ENCODE measurements at places on chromosomes 13 and 19. TPM values are rescaled to one million over a fixed set of nuclear protein-coding genes. Genes with fewer than 3 reads are reported as not detected.

OR7C1 gene
- 0.05 TPM for polyA plus RNA-seq

NTF4 gene
- polyA plus RNA-seq, result 2.2 TPM

FREM2 gene
- polyA plus RNA-seq, result 0.02 TPM

FUT6 gene
- polyA plus RNA-seq, result not detected

HCN2 gene
- 19.3 TPM for polyA plus RNA-seq

NLRP4 gene
- not detected for polyA plus RNA-seq

ZNF350 gene
- polyA plus RNA-seq, result 5.2 TPM

NXNL1 gene
- polyA plus RNA-seq, result 0.63 TPM

PLVAP gene
- polyA plus RNA-seq, result 81.7 TPM

LSM7 gene
- 123 TPM for polyA plus RNA-seq

GADD45GIP1 gene
- polyA plus RNA-seq, result 64.5 TPM

SLC6A16 gene
- polyA plus RNA-seq, result 1.2 TPM

FOSB gene
- polyA plus RNA-seq, result 57.8 TPM

CEACAM19 gene
- polyA plus RNA-seq, result 4.4 TPM

MEDAG gene
- polyA plus RNA-seq, result 7.3 TPM

MUC16 gene
- not detected for polyA plus RNA-seq

CLDND2 gene
- 0.45 TPM for polyA plus RNA-seq

LHFPL6 gene
- polyA plus RNA-seq, result 66.8 TPM

C19orf81 gene
- 0.52 TPM for polyA plus RNA-seq

TPTE2 gene
- polyA plus RNA-seq, result 0.05 TPM

GRCh38 chr13:40652588-40652940 is 13.9 kb downstream of the FOXO1 start:
- DNase-seq, result no peak

GRCh38 chr13:80408270-80408669 is 67.3 kb upstream of the SPRY2 start:
- DNase-seq, result no peak

- DNase-seq, result no peak
Measured at GRCh38 chr19:16764793-16765433, 45.3 kb downstream of the NWD1 start.

DNA sequence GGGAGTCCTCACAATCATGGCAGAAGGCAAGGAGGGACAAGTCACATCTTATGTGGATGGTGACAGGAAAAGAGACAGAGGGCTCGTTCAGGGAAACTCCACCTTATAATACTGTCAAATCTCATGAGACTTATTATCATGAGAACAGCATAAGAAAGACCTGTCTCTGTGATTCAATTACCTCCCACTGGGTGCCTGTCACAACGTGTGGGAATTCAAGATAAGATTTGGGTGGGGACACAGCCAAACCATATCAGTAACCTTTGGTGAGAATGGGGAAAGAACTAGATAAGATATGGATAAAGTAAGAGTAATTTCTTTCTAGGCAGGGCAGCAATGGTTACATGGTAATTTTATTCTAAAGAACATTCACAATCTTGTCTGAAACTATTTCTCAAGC is 344.9 kb upstream of the KLF12 start:
- DNase-seq, result no peak

DNA sequence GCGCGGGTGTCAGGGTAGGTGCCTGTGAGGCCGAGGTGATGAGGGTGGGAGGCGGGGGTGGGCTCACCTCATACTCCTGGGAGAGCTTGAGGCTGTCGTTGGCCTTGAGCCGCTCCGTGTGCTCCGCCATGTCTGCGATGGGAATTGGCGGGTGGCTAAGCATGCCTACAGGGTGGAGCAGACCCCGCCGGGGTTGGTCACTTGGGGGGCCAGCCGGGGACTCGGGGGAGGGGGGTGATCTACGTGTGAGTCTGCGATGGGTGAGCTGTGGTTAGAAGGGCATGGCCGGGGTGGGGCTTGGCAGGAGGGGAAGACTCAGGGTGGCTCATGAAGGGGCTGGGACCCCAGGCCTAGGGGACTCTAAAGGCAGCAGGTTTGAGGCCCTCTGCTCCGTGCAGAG is 125.2 kb downstream of the PTPRS start:
- DNase-seq, result no peak

DNA sequence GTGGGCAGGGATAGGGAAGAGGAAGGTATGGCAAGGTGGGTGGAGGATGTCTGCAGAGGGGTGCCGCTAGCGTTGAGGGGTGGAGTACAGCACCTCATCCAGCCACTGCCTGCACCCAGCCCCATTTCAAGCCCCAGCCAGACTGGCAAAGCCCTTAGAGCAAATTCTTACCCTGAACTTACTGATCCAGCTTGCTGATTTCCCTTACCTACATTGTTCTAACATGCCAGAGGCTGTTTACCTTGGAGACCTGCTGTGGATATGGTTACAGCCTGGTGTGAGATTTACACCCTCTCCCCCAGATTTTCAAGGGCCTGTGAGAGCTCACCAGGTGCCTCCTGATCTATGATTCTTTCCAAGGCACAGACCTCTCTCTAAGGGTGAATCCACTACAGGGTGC is 86.0 kb downstream of the ZNF726 start:
- no peak for DNase-seq

DNA sequence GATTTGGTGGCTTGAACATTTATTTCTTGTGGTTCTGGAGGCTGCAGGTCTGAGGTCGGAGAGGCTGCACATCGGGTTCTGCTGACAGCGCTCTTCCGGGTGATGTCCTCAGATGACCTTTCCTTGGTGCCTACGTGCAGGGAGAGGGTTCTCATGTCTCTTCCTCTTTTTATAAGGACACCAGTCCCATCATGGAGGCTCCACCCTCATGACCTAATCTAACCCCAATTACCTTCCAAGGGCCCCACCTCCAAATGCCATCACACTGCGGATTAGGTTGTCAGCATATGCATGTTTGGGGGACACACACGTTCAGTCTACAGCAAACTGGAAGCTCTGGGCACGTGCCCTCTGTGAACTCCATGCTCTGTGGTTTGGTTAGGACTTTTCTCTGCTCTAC is 338.6 kb downstream of the FGF9 start:
- DNase-seq, result peak; percentile 61

- DNase-seq, result no peak
Measured at GRCh38 chr13:91358387-91358782, 10.9 kb downstream of the MIR17HG start.

- DNase-seq, result no peak
Measured at GRCh38 chr13:20340136-20340758, 108.1 kb upstream of the GJB6 start.

- DNase-seq, result no peak
Measured at GRCh38 chr13:19860884-19861655, 2.4 kb downstream of the ZMYM5 start.

DNA sequence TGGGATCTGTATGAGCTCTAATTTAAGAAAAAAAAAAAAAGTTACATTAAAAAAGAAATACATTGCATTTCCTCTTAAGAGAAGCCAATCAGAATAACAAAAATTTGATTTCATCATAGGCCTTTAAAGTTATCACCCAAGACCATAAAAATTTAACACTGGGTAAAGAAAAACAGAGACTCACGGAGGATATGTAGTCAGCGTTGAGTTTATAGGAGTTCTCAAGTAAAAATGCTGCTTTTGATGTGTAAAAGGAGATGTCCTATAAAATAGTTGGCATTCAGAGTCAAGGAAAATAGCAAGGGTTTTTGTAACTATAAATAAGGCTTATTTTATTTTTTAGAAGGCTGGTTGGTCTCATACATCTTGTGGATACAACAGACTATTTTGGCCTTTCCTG is 191.1 kb downstream of the EFNB2 start:
- DNase-seq, result no peak

GRCh38 chr13:44905556-44905955 is 83.7 kb downstream of the NUFIP1 start:
- no peak for DNase-seq

DNA sequence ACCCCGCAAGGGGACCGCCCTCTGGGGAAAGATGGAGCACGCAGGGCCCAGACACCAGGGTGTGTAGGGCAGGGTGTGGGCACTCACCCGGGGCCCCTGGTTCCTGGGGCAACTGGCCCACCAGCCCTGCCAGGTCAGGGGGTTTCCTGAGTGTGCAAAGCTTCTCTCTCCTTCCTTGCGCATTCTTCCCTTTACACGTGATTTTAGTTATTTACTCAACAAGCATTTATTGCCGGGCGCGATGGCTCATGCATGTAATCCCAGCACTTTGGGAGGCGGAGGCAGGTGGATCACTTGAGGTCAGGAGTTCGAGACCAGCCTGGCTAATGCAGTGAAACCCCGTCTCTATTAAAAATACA is 20.4 kb downstream of the PRR36 start:
- DNase-seq, result no peak

DNA sequence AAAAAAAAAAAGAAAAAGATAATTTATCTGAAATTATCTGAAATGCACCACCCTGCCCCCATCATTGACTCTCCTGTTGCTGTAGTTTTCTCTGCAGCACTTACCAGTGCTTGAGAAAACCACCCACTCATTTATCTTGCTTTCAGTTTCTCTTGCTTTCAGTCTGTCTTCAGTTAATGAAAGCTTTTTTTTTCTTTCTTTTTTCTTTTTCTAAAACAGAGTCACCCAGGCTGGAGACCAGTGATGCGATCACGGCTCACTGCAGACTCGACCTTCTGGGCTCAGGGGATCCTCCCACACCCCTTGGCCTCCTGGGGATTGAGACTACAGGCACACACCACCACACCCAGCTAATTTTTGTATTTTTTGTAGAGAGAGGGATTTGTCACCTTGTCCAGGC is 4.3 kb upstream of the ACP5 start:
- no peak for DNase-seq

- DNase-seq, result peak; percentile 40
Measured at GRCh38 chr19:42290523-42291434, 11.2 kb upstream of the PRR19 start.

- DNase-seq, result no peak
Measured at GRCh38 chr13:77002590-77003190, 10.8 kb downstream of the CLN5 start.

GRCh38 chr19:34999498-35000337 is at the start of gene GRAMD1A:
Gene GRAMD1A (plus strand): TSS chr19:35000323. CDS start chr19:35000479, 156 bp downstream.
- peak; percentile 89 for DNase-seq

DNA sequence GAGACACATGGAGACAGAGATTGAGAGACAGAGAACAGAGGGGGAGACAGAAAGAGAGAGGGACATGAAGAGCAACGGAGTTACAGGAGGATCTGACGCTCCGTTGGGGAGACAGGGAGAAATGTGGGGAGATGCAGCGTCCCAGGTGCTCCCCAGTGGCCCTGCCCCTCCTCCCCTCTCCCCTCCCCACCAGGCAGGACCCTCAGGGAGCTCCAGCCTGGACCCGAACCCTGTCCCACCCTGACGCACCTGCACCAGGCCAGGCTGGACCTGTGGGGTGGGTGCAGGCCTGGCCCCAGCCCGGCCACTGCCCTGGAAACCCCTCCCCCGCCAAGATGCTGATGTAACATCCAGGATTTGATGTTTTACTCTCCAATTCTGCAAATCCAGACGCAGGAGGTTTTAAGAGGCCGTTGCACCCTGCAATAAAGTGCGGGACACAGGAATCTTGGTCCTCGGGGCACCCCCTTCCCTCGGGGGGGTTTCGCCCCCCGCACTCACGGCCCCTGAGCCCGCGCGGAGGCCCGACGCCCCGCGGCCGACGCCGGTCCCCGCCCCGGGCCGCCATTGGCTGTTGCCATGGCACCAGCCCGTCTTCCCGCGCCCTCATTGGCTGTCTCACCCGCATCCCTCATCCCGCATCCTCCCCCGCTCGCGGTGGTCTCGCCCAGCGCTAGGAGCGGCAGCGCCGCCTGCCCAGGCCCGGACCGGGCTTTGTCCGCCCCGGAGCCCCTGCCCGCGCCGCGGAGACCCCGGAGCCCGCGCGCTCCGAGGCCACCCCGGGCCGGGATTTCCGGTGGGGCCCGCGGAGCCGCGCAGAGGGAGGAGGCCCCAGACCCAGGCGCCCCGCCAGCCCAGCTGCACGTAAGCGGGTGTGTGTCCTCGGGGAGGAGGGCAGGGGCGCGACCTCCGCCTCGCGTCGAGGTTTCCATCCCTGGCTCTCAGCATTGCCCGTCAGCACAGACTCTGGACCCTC is at the start of gene APC2:
TSS of gene APC2 (plus strand) at position 655 of the 976 bp plus-strand sequence. CDS start 2,881 bp downstream, outside the sequence.
- no peak for DNase-seq

GRCh38 chr19:30401956-30402355 is 29.8 kb downstream of the ZNF536 start:
- DNase-seq, result no peak

- DNase-seq, result no peak
Measured at GRCh38 chr13:79448413-79448812, 32.5 kb upstream of the NDFIP2 start.

DNA sequence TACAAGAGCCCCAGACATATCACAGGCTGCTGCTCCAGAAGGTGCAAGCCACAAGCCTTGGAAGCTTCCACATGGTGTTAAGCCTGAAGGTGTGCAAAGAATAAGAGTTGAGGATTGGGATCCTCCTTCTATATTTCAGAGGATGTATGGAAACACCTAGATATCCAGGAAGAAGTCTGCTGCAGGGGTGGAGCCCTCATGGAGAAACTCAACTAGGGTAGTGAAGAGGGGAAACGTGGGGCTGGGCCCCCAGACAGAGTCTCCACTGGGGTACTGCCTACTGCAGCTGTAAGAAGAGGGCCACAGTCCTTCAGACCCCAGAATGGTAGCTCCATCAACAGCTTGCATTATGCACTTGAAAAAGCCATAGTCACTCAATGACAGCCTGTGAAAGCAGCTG is 1444.0 kb downstream of the SLITRK1 start:
- no peak for DNase-seq

- DNase-seq, result no peak
Measured at GRCh38 chr13:71169180-71169579, 697.8 kb downstream of the DACH1 start.

DNA sequence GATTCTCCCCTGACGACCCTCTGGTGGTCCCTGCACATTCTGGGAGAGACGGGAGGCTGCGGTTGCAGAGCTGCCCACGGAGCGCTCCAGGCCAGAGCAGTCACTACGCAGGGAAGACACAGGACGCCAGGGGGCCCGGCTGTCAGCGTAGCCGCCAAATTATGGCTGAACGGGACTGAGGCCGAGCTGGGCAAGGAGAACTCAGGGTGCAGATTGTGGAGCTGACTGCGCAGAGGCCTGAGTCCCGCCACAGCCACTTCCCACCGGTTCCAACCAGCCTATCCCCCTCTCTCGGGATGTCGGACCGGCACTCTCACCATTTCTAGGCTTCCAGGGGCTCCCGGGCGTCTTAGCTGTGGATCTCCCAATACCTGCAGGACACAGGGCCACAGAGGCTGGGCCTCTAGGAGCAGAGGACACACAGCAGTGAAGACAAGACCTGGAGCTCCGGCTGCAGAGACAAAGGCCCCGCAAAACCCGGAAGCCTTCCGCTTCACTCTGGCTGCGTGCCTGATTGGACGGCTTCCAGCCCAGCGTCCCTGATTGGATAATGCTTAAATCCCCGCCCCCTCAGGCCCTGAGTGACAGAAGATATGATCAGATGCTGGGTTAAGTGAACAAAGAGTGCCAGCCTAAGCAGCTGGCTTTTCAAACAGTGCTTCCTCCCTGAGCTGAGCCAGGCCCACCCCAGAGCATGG is at the start of gene ZNF737:
TSS of gene ZNF737 (minus strand) at position 461 of the 698 bp plus-strand sequence. CDS start at position 320, 141 bp downstream.
- peak; percentile 99 for DNase-seq

GRCh38 chr19:3034656-3035541 is 5.8 kb upstream of the TLE2 start:
- no peak for DNase-seq

GRCh38 chr13:44792096-44792495 is 197.2 kb downstream of the NUFIP1 start:
- DNase-seq, result no peak

GRCh38 chr19:17806945-17807344 is 12.0 kb downstream of the B3GNT3 start:
- no peak for DNase-seq

GRCh38 chr13:113211774-113212173 is 2.4 kb downstream of the CUL4A start:
- no peak for DNase-seq

Data from right cardiac atrium (tissue), 5 donors.